ENCODE measurements at places on chromosomes 16 and 17.
A peak's percentile ranks its signal among the peaks of the same experiment; 100 is the strongest.

GRCh38 chr16:47995354-47995753, 160.4 kb downstream of the ABCC12 start:
- no peak for DNase-seq

DNA sequence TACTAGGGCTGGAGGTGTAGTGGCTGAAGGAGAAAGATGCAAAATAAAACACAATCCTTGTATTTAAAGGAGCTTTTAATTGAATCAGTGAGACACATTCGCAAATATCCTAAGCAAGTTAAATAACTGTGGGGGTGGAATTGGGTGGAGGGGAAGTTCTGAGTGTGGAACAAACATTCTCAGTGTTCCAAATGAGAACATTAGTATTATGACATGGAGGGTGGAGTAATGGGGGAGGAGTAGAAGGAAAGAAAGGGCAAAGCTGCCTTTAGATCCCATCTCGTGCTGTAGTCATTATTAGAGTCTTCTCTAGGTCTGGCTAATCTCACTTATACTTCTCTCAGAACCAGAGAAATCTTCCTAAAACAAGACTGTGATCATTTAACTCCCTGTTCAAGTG, 169.7 kb downstream of the ANKFN1 start:
- no peak for DNase-seq

DNA sequence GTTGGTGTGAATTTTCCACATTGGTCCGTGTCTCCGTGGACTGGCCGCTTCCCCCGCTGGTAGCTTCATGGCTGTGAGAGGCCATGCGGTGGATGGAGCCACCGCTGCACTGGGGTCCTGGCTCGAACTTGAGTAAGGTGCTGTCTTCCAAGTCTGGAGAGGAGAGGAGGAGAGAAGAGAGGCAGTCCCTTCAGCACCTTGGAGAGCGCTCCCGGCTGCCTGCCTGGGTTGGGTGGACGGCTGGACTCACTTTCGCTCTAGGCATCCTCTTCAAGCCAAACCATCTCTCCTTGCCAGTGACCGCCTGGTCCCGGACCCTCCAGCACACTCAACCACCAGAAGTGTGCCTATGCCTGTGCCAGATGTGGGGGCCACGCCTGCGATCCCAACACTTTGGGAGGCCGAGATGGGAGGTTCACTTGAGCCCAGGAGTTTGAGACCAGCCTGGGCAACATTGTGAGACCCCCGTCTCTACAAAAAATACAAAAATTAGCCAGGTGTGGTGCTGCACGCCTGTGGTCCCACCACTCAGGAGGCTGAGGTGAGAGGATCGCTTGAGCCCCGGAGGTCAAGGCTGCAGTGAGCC, 6.2 kb downstream of the JPH3 start:
- DNase-seq = peak; percentile 36

DNA sequence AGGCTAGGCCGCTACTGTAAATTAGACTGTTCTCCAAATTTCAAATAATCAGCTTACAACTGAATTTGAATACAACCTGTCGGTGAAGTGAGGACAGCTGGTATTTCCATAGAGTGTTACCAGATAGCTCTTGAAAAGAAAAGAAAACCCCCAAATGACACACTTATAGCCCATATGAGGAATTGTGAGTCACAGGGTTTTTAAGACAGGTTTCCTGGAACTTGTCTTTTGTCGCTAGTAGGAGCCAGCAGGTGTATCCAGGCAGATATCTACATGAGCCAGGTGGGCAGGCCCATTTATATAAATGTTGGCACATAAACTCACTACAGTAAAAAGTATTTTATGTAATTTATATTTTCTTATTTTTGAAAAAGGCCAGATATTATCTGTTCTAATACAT, 24.0 kb downstream of the TNRC6A start:
- no peak for DNase-seq

DNA sequence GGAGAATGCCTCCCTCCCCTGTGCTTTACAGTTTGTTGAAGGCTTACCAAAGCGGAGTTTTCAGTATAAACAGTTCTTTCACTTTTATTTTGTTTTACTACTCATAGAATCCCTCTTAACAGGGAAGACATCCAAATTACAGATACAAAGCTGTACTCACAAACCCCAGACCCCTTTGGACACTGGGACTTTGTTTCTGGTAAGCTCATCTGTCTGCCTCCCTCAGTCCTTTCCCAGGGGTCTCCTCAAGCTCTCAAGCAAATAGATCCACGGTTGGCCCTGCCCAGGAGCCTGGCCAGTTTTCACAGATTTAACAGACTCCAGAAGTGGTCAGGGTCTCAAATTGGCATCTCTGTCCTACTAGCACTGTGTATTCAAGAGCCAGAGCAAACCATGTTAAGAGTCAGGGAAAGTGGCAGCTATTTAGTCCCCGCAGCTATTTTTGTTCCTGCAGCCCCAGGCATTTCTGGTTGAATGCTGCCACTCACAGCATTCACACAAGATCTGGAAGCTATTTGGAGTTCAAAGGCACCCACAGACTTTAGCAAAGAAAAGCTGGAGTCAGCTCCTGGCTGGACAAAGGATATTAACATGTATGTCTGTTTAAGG, 54.2 kb downstream of the TMEM100 start:
- DNase-seq = no peak

- no peak for DNase-seq
These were observed 2.0 kb upstream of the SPAG7 start for GRCh38 chr17:4969551-4970173.

DNA sequence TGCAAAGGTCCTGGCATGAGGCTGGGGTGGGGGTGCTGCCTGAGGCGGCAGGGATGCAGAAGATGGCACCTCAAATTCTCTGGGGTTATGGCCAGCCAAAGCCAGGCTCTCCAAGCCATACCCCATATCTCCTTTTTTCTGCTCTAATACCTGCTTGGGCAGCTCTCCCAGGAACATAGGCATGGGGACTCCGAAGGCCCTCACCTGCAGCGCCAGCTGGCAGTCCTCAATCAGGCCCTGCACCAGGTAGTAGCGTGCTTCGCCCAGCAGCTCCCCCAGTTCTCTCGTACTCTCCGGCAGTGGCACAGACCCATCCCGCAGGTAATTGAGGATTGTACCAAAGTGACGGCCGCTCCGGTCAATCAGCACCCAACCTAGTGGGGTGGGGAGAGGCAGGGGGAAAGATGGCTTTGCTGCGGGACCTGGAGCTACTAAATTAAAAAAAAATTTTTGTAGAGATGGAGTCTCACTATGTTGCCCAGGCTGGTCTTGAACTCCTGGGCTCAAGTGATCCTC, 3.0 kb downstream of the KCTD13 start:
- no peak for DNase-seq

DNA sequence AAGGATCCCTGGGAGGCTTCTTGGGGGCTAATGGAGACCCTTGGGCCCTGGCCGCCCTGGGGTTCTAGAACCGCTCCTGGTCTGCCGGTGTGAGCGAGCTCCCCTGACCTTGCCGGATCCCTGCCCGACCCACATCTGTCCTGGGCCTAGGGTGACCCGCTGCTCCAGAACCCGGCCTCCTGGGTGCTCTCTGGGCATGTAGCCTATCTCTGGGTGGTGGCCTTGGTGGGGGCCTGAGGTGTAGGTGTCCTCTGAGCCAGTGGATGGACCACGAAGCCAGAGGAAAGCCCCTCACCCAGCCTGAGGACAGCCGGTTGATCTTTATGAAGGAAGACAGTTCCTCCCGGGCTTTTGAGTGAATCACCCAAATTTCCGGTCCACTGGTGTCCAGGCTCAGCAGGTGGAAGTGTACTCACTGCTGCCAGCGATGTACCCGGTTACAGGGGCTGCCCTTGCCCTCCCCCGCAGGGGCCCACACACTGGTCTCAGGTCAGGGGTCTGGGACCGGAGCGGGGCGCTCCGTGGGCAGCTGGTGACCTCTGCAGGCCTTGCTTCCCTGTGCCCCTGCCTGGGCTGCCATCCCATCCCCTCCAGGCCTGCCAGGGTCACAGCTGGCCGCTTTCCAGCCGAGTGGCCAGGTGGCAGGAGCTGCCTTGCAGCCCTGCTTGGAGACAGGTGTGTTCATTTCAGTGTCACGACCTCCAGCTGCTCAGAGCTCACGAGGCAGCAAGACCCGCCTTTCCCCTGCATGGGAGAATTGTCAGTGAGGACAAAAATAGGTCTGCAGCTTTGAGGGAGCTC, 10.5 kb upstream of the GSE1 start:
- no peak for DNase-seq

DNA sequence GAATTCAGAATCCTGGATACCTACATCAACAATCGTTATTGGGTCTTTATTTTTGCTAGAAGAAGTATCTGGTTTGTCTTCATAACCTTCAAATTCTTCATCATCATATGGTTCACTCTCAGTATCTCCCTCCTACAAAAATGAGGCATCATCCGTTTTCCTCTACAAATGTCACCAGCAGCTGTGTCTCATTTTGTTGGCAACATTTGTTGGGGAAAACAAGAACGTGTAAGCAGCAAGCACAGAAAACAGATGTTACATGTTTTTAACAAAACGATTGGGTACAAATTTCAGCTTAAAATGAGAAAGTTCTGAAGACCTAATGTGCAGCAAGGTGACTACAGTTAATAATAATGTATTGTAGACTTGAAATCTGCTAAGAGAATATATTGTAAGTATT, 8.7 kb downstream of the CCDC47 start:
- no peak for DNase-seq

GRCh38 chr17:47797797-47798196, 23.8 kb downstream of the OSBPL7 start:
- no peak for DNase-seq

- no peak for DNase-seq
These were observed 83.0 kb upstream of the CIBAR2 start for GRCh38 chr16:85195271-85195647.

- DNase-seq = no peak
These were observed 8.7 kb downstream of the ZDHHC7 start for GRCh38 chr16:85002608-85003007.

DNA sequence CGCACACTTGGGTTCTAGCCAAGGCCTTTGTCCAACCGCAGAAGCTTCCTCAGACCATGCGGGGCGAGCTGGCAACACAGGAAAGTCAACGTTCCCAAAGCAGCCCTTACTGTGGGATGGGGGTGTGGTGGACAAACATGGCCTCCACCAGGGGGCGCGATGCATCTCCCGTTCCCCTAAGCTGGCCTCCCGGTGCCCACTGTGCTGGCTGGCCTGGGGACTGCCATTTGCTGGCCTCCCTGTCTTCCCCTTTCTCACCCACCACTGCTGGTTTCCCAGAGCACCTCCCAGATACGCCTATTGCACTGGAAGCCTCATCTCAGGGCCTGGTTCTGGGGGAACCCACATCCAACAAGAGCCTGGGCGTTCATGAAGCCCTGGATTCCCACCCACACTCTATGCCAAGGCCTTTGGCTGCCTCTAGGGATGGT, 145.3 kb downstream of the IRF8 start:
- no peak for DNase-seq

- DNase-seq = no peak
These were observed 3.6 kb upstream of the HS3ST3B1 start for GRCh38 chr17:14297161-14297851.

DNA sequence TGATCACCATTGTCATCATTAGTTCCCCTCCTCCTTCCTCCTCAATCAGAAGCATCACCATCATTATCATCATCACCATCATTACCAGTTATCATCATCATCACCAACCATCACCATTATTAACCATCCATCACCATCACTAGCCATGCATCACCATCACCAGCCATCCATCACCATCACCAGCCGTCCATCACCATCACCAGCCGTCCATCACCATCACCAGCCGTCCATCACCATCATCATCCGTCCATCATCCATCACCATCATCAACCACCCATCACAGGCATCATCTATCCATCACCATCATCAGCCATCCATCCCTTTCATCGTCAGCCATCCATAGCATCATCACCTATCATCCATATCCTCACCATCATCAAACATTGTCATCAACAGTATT, 382.0 kb downstream of the CPPED1 start:
- DNase-seq = no peak

GRCh38 chr16:12099451-12100123, 123.1 kb downstream of the SNX29 start:
- DNase-seq = no peak

GRCh38 chr16:3182608-3183444, 5.2 kb upstream of the OR1F1 start:
- DNase-seq = no peak

GRCh38 chr17:4055014-4055413, 87.8 kb downstream of the ZZEF1 start:
- no peak for DNase-seq

- DNase-seq = no peak
These were observed 12.1 kb upstream of the DBNDD1 start for GRCh38 chr16:90031186-90031930.

GRCh38 chr17:57104461-57105175, 19.6 kb downstream of the AKAP1 start:
- no peak for DNase-seq

DNA sequence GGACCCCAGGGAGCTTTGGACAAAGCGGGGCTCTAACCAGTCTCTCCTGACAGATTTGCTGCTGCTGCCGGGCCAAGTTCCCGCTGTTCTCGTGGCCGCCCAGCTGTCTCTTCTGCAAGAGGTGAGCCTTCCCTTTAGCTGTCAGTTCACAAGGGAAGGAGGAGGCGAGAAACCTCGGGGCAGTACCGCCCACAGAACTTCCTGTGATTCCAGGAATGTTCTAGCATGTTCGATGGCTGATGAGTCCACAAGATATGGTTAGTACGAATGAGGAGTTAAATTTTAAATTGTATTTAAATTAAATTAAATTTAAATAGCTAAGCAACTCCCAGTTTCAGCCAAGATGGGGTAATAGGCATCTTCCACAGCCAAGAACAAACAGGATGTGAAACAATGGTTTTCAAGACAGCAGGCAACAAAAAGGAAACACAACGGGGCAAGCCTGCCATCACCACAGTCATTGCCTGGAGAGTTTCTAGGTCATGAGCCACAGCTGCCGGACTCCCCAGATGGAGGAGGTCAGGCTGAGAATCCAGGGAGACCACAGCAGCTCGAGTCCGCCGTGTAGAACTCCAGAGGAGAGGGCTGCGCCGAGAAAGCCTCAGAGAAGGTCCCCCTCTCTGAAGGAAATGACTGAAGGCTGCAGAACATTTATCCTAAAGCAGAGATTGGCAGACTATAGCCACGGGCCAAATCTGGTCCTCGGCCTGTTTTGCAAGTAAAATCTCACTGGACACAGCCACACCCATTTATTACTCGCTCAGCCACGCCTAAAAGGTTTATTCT, 9.5 kb upstream of the TCF25 start:
- no peak for DNase-seq

DNA sequence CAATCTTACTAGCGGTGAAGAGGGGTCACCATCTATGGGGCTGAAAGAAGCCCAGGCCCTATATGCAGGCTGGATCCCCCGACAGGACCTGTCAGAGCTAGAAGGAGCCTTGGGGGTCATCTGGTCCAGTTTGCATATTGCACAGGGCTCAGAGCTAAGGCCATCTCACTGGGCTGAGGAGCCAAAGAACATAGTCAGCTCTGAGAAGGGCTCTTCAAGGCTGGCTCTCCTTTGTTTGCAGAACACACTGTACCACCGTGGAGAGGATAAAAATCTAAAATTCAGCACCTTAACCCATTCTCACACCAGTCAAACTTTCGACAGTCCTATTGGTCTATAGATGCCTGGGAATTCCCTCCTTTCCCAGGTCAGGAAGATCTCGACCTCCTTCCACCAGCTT, 24.2 kb downstream of the WNT3 start:
- DNase-seq = no peak

- DNase-seq = no peak
These were observed 4.4 kb downstream of the LDHD start for GRCh38 chr16:75111961-75112733.

- DNase-seq = no peak
These were observed 116.4 kb upstream of the NLRP1 start for GRCh38 chr17:5700745-5701144.

GRCh38 chr16:19132898-19133297, 19.1 kb downstream of the ITPRIPL2 start:
- no peak for DNase-seq

Data from left renal cortex interstitium (tissue), 4 donors.